ENCODE measurements at places on chromosomes 2 and 18.

GRCh38 chr2:156703642-156704041, 267.5 kb downstream of the GPD2 start:
- DNase-seq, result no peak

GRCh38 chr2:179936654-179937053, 70.4 kb downstream of the CWC22 start:
- peak; percentile 4 for DNase-seq

GRCh38 chr18:32717126-32717525, 55.7 kb downstream of the KLHL14 start:
- no peak for DNase-seq

DNA sequence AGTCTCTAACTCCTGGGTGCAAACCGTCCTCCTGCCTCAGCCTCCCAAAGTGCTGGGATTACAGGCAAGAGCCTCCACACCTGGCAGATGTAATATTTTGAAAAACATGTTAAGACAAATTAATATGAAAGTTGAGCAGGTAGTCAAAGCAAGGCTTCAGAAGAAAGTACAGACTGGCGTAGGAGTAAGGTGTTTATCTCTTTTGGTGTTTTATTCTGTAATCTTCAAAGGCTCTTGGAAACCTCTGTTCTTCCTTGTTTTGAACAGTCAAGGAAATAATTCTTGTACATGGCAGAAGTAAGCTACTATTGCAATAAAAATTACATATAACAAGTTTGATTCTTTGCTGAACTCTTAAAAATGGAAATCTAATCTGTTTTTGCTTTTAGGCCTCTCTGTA, 5.3 kb downstream of the RNF138 start:
- no peak for DNase-seq

DNA sequence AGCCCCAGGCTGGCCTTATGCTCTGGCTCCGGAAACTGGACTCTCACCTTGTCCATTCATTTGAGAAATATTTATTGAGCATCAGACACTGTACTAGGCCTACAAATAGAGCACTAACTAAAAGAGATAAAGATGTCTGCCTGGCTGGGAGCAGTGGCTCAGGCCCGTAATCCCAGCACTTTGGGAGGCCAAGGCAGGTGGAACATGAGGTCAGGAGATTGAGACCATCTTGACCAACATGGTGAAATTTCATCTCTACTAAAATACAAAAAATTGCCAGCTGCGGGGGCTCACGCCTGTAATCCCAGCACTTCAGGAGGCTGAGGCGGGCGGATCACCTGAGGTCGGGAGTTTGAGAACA, 7.6 kb upstream of the MRPL33 start:
- no peak for DNase-seq

GRCh38 chr2:42949125-42949524, 156.7 kb upstream of the HAAO start:
- DNase-seq, result no peak

DNA sequence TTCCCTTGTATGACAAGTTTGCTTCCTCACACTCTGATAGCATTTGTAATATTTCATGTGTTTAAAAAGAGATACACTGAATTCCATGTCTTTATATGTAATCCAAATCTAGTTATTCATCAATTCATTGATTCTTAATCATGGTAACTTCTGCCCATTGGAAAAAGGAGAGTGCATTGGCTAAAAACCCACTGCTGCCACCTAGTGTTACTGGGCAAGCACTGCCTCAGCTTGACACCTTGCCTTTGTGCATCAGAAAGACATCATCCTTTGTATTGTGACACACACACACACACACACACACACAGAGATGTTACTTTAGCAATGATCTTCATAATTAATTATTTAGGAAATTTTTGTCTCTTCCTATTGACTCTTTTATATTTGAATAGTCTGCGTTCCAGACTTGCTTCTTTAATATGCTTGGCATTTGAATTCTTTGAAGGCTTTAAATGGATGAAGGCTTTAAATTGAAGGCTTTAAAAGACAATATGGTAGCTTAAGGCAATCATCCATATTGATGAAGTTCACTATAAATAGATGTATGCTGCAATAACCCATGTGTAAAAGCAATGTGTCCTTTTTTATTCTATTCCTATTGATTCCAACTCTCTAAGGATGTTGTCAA, 414.2 kb upstream of the CHST9 start:
- peak; percentile 11 for DNase-seq

- no peak for DNase-seq
Observed at GRCh38 chr18:77495982-77496690, 246.5 kb downstream of the GALR1 start.

DNA sequence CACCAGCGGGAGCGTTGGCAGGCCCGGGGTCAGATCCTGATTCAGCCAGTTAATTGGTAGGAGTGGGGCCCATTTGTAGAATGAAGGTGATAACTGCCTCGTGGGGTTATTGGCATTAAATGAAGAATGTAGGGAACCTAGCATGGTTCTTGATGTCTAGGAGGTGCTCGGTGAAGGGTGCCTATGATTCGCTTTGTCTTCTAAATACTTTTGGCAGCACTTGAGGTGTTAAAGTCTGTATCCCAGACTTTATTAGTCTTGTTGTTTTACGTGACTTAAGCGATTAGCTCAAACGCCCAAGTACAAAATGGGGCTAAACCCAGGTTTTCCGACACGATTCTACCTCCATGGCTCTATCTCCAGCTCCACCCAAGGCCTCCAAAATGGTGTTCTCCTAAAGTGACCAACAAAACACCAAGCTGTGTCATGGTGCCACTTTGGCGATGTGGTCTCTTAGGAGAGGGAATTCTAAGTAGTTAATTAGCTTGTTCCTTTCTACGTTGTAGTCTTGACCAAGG, 980 bp upstream of the PPP4R1 start:
- no peak for DNase-seq

DNA sequence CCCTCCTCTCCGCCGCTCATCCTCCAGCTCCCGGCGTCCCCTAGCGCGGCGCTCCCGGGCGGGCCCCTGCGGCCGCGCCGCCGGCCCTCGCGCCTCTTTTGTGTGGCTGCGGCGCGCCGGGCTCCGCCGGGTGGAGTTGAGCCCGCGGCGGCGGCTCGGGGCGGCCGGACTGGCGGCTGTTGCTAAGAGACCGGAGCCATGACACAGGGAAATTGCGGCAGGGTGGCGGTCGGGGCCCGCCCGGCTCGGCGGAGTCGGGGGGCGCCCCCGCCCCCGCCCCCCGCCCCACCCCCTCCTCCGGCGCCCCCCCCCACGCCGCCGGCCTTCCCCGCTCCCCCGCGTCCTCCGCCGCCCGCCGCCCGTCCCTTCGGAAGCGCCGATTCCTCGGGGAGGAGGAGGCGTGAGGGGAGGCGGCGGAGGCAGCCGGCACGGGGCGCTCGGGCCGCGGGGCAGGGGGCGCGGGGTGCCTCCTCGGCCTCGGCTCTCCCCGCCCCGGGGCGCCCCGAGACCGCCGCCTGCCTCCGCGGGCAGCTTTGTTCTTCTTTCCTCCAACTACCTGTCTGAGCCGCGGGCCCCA, at the start of gene TMEM200C:
Gene TMEM200C (minus strand): TSS at position 224 of the 577 bp plus-strand sequence. CDS start 3,459 bp downstream, outside the sequence.
- DNase-seq, result no peak

DNA sequence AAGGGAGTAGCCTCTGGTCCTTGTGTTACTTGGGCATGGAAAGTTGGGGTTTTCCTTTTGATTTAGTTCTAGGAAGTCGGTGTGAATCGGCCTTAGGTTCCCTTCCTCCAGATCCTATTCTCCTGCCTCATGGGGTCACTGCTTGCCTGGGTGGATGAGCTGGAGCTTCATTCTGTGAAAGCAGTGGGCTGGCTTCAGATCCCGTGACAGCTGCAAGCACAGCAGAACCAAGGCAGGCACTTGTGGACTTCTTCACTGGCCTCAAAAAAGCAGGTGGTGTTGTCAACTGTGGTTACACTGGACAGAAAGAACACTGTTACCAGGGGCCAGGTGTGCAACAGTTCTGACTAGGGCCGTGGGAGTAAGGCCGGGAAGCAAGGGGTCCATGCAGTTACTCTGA, 243.4 kb downstream of the LDLRAD4 start:
- no peak for DNase-seq

GRCh38 chr2:152134488-152135280, 35.8 kb upstream of the CACNB4 start:
- no peak for DNase-seq

- DNase-seq, result no peak
Observed at GRCh38 chr18:36501100-36501499, 203.6 kb downstream of the FHOD3 start.

DNA sequence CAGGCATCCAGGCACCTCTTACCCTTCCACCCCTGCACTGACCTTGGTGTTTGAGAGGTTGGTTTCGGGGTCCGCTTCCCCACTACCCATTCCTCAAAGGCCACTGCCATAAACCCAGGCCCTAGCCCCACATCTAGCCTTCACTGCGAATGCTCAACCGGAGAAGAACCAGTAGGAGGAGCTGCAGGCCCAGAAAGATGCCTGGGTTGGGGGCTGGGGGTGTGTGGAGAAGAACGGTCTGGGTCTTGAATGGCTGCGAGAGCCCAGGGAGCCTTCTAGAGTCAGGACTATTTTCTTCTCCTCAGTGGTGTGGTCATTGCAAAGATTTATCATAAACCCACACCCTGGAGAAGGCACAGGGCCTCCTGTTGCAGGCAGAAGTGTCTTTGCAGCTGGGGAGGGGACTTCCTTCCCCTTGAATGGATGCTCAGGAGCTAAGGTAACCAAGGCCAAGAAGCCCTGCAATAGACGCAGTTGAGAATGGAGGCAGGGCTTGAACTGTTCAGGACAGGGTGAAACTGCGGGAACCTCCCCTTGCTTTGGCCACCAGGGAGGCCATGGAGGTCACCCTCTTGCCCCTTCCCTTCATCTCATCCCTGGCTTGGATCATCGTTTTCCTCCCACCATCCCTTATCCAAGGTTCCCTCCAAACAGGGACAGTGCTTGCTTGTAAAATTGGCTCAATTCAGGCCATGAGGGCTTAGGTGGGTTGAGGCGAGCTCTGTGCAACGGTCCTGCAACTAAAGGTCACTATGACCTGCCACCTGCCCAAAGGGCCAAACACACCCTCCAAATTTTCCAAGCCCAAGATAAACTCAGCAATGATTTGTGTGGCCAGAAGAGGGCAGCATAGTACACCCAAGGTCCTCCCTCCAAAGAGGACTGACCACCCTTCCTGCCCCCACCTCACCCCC, 20.9 kb downstream of the THNSL2 start:
- peak; percentile 14 for DNase-seq

GRCh38 chr18:70256994-70257393, 31.9 kb upstream of the SOCS6 start:
- no peak for DNase-seq
